ENCODE measurements at places on chromosomes 5 and 9.

DNA sequence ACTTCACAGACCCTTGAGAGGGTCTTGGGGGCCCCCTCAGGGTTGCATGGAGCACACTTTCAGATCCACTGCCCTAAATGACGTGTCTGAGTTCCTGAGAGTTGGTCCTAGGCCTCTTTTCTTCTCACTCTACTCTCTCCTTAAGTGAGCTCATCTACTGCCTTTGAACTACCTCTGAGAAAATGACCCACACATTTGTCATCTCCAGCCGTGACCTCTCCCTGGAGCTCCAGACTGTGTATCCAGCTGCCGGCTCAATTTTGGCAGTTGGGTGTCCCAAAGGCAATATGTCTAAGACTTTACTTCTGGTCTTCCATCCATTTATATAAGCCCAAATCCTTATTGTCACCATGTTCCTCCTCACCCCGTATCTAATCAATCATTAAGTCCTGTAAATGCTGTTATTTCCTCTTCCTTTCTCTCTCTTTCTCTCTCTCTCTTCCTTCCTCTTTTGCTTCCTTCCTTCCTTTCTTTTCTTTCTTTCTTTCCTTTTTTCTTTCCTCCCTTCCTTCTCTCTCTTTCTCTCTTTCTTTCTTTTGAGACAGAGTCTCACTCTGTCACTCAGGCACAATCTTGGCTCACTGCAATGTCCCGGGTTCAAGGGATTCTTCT lies 51.2 kb upstream of the HSPA9 start:
- no peak for DNase-seq

DNA sequence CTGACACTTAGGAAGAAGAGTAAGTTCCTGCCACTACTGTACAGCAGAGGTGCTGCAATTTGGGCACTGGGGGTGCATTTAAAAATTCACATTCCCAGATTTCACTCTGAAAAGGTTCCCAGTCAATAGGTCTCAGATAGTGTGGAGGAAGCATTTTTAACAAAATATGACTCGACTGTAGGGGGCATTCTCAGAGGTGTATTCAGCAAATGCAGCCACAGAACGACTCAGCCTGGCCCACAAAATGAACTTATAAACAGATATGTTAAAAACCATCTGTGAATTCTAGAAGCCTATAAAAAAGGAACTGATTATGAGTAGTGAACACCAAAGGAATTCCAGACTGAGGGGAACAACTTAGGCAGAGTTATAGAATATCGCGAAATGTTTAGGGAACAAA lies 31.1 kb downstream of the MLLT3 start:
- DNase-seq = no peak

DNA sequence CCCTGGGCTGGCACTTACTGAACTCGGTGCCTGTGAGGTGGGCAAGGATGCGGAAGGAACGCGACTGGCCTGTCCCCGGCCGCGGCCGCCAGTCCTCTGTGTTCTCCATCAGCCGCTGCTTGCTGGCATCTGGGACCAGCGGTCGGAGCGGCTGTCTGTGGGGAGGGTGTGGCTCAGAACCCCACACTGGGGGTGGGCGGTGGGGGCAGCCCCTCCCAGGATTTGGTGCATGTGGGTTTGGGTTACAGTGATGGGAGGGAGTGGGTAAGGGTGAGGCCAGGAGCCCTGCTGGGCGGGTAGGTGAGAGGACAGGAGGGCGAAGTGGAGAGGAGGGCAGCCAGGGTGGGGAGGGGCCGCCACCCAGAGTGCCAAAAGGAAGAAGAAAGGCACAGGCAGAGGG lies 6.4 kb downstream of the PDLIM7 start:
- no peak for DNase-seq

GRCh38 chr5:40914835-40915234 lies 5.5 kb downstream of the C7 start:
- DNase-seq = no peak

GRCh38 chr5:118043531-118043930 lies 944.8 kb downstream of the DTWD2 start:
- DNase-seq = no peak

Data from BE2C (cell line).